ENCODE measurements at places on chromosomes 13 and 19.

GRCh38 chr19:3618144-3618810, 8.3 kb downstream of the CACTIN start:
- DNase-seq, result peak; percentile 48

DNA sequence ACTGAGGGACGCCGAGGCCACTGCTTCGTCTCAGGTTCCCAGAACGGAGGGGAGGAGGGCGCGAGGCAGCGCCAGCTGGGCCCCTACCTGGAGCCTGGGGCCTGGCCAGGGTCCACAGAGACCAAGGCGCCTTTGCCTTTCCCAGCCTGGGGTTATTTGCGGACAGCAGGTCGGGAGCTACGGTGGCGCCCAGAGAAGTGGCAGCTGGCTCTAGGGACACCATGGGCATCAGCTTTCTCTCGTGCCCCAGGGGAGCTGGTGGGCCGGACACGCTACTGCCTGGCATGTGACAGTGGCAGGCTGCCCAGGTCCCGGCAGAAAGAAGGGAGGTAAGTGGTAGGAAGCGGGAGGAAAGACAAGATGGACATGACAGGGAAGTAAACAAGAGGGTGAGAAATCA, 19.0 kb downstream of the AKT2 start:
- no peak for DNase-seq

DNA sequence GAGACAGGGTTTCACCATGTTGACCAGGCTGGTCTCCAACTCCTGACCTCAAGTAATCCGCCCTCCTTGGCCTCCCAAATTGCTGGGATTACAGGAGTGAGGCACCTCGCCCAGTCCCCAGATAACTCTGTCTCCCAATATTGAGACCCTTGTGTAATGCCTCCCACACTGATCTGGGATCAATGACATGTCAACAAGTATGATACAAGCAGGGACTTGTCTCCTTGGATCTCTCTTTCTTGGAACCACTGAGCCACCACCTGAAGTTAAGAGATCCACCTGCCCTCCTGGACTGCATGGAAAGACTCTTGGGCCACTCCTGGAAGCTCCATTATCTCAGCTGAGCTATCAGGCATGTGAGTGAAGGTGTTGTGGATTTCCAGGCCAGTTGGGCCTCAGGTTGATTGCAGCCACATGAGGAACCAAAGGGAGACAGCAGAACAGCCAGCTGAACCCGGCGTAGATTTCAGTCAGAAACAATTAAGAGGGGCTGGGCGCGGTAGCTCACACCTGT, 15.1 kb downstream of the NFKBID start:
- DNase-seq, result no peak

- no peak for DNase-seq
These were observed 25.7 kb downstream of the CRYL1 start for GRCh38 chr13:20499986-20500385.

GRCh38 chr19:45814851-45815480, at the start of gene RSPH6A:
TSS of gene RSPH6A (minus strand) at chr19:45815308. CDS start at chr19:45815176, 132 bp downstream.
- DNase-seq, result no peak

DNA sequence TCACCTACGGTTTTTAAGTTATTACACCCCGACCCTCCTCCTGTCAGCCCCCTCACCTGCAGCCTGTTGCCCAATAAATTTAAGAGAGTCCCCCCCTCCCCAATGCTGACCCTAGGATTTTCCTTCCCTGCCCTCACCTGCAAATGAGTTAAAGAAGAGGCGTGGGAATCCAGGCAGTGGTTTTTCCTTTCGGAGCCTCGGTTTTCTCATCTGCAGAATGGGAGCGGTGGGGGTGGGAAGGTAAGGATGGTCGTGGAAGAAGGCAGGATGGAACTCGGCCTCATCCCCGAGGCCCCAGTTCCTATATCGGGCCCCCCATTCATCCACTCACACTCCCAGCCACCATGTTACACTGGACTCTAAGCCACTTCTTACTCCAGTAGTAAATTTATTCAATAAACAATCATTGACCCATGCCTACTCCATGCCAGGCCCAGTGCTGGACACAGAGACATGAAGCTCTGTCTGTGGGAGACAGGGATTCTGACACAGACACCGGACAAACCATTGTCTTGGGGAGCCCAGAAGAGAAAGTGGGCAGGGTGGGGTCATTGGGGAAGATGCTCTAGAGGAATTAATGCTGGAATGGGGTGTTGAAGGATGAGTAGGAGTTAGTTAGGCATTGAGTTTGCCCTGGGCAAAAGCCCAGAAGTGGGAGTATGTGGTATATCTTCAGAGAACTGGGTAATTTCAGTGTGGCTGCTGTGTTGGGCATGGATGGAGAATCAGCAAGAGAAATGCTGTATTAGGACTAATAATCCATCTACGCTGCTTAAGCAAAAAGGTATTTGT, 19.2 kb downstream of the CKM start:
- no peak for DNase-seq

DNA sequence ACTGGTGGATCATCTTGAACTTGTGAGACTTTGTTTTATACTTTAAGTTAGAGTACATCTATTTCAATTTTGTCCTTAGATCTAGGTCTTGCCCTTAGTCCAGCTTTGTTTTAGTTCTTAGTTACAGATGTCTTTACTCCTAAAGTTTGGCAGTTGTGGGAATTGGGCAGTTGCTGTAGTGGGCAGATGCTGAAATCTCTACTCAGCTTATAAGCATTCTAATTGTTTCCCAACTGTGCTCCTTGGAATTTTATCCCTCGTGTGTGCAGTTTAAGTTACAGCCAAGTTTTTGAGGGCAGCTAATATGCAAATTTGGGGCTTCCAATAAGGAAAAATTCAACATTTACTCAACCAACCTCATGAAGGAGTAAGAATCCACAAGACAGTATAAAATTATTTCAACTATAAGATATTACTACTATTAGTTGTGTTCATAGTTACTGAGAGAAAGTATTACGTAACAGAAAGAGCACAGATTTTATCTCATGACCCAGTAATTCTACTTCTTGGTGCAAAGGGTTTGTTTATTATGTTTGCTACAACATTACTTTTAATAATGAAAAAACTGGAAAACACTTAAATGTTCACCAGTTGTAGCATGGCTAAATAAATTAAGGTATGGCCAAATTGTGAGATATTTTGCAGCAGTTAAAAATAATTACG, 32.9 kb downstream of the CCDC122 start:
- no peak for DNase-seq

DNA sequence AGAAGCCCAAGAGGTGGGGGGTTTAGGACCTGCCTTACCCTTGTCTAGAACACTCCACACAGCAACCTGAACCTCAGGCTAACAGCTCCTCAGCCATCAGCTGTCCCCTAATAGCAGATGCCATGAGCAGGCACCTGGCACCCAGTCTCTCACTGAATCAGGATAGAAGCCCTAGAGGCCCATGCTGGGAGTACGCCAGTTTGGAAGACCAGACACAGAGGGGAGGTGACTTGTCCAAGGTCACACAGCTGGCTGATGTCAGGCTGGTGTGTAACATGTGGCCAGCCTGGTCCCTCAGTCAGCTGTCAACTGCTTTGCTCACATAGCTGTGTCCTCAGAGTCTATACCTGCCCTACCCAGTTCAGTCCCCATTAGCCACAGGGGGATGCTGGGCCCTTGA, 12.8 kb upstream of the SAMD1 start:
- no peak for DNase-seq

- DNase-seq, result no peak
These were observed 729.4 kb downstream of the EFNB2 start for GRCh38 chr13:105805892-105806627.

DNA sequence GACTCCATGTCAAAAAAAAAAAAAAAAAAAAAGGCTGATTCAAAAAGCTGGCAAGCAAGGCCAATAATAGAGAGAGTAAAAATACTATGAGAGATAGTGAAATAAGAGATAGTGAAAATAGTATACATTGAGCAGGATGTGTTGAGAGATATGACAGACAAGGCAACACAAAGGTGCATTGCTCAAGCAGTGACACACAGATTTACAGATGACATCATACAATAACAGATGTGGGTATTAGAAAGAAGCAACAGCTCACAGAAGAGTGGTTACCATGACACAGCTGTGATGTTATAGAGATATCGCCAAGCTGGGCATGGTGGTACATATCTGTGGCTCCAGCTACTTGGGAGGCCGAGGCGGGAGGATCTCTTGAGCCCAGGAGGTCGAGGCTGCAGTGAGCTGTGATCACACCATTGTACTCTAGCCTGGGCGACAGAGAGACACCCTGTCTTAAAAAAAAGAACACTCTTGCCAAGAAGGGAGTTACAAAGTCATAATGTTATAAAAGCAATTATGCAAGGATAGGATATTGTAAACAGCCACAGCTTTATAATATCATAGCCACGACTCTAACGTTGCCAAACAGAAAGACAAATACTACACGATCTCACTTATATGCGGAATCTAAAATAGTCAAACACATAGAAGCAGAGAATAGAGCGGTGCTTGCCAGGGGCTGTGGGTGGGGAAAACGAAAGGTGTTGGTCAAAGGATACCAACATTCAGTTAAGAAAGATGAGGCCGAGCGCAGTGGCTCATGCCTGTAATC, 10.3 kb downstream of the TNFSF9 start:
- no peak for DNase-seq
